ENCODE measurements at places on chromosomes 16 and 17.
A peak's percentile ranks its signal among the peaks of the same experiment; 100 is the strongest.

DNA sequence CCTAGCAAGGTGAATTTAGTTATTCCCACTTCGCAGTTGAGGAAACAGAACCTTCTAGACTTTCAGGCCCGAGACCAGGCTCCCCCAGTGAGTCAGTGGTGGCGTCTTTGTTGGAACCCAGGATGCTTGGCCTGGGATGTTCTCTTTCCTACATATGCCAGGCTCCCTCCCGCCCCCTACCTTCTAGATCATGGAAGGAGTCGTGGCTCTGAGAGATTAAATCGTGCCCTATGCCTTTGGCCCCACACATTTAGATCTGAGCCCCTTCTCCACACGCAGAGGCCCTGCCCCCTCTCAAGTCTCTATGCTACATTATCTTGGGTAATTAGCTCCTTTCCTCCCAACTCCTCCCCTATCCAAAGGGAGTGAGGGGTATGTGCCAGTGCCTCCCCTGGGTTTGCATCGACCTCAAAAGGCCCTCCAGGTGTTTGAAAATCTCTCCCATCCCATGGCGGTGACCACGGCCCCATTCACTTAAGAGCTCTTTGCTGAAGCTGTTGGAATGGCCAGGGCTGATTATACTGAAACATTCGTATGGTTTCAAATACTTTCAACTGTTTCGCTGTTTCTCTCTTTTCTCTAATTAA lies 3.0 kb downstream of the NGFR start:
- DNase-seq: no peak

DNA sequence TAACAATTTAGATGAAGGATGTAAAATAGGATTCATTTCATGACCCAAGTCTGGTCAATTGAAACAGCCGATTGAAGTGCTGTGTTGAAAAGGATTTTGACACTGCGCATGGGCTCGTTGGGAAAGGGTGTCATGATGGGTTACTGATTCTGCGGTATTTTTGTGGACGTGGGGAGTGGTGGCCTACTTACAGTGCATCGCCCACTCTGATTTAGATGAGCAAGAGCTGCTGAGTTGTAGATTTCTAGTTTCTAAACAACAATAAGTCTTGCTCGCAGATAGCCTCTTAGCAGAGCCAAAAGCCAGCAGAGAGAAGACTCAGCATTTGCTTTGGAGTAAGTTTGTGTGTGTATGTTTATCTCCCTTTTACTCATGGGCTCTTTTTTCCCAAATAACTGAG lies 731.0 kb downstream of the MAF start:
- no peak for DNase-seq

DNA sequence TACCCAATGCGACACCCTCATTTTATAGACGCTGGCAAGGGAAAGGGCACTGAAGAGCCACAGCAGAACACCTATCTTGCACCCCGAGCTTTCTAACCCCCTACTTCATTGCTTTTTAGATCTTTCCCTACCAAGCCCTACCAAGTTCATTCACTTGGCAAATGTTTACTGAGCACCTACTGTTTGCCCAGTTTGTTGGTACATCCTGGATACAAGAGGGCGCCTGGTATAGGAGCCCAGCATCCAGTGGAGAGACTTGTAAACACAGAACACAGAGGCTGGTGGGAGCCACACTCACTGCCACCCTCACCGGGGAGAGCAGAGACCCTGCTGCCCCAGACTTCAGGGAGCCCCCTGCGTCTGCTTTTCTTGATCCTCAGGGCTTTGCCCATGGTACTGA lies 112.6 kb downstream of the GNAO1 start:
- DNase-seq: no peak

DNA sequence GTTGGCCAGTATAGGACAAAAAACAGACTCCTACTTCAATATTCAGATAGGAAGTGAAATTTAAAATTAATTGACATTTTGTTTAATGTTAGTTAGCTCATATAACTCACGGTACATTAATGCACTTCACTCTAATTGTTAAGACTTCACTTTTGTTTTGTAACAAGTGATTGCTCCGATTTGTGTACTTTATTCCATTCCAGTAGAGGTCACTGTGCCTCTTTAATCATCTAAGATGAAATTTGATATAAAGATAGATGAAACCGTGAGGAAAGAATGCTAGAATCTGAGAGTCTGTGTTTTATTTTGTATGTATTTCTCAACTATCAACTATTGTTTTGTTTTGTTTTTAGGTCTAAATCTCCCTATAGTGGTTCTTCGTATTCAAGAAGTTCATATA lies 29.0 kb downstream of the RBBP6 start:
- peak; percentile 14 for DNase-seq

- DNase-seq: no peak
These were observed 10.9 kb upstream of the SPNS3 start for GRCh38 chr17:4422864-4423263.

DNA sequence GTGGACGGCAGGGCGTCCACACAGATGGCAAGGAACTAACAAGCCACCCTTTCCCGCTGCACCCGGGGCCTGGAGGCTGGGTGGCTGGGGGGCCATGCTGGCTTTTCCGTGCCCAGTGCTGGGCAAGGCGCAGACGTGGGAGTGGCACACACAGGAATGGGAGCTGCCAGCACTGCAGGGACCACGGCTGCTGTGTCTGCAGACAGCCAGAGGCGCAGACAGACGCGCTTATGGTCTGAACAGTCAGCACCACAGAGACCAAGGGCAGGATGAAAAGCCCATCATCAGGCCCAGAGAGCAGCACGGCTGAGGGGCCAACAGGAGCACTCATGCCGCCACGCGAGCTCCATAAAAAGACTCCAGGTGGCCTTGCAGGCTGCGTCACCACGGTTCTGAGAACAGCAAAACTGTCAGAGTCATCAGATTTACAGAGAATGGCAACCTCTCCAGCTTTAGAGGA lies 24.0 kb downstream of the PDIA2 start:
- no peak for DNase-seq

DNA sequence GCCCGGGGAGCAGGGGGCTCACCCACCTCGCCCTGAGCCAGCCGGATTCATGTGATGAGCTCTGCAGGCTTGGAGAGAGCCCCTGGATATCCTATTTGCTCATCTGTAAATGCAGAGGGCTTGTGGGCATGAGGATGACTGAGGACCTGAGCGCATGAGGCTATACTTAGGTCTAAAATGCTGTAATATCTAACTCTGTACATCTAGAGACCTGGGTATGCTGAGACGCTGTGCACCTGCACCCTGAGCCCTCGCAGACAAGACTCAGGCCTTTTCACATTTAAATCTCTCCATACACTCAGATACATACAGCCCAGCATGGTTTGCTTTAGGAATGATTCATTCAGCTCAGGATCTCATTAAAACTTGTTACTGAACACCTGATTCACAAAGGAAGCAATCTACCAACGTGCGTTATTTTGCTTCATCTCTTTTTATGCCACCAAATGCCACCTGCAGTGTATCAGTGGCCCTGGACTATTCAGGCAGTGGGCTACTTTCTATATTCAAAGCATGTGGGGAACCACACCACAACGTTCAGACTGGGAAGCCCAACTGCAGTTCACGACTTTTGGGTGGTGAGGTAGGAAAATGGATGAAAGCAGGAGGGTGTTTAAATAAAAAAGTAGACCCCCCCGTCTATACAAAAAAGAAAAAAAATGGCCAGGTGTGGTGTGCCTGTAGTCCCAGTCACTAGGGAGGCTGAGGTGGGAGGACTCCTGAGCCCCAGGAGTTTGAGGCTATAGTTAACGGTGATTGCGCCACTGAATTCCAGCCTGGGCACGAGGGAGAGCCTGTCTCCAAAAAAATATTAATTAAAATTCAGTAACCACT lies 12.0 kb downstream of the USP7 start:
- DNase-seq: no peak

DNA sequence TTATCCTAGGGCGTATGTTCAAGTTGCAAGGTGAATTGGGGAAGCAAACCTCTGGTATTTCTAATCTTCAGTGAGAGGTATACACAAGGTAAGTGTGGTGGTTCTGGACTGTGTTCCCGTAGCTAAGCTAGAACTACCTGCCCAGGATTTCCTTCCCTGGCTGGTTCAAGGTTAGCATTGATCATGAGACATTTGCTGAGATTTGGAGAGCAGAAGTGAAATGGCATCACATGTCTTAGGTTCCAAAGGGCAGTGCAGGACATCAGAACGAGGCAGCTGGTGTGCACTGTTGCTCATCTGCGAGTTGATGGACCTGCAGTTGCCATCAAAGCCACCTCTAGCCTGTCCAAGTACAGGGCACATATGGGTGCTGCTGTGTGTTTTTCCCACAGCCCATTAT lies 95.2 kb downstream of the EMP2 start:
- DNase-seq: no peak

Measured in Caki2 (cell line).